ENCODE measurements at places on chromosomes 3 and 15. TPM values are rescaled to one million over a fixed set of nuclear protein-coding genes. Genes with fewer than 3 reads are reported as not detected.

Gene USF3
- 16.1 TPM for total RNA-seq

Gene CYP11A1
- total RNA-seq: 62.4 TPM

Gene PAK6
- total RNA-seq: not detected

Gene FGD5
- 112 TPM for total RNA-seq

Gene SHC4
- 7.2 TPM for total RNA-seq

Gene RASGRP1
- total RNA-seq: not detected

Gene PIGB
- 50.3 TPM for total RNA-seq

Gene ANKUB1
- not detected for total RNA-seq

GRCh38 chr3:22360970-22361369 lies 610.0 kb upstream of the ZNF385D start:
- no peaks in the 10 kb centered on the region for H3K4me1 ChIP-seq
- H3K4me3 ChIP-seq: no peak overlapping the region
- no peaks in the 10 kb centered on the region for H3K27me3 ChIP-seq
- no peak for DNase-seq

DNA sequence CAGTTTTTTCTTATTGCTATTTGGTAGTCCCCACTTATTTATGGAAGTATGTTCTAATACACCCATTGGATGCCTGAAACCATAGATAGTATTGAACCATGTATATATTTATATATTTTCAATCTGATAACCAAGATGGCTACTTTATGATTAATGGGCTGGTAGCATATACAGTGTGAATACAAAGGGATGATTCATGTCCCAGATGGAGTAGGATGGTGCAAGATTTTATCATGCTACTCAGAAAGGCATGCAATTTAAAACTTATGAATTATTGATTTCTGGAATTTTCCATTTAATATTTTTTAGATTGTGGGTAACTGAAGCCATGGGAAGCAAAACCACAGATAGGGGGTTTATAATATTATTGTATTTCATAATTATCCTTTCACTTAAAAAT lies 35.2 kb downstream of the AP4E1 start:
- no peak overlapping the region for H3K4me3 ChIP-seq
- no peak for DNase-seq
- H3K27me3 ChIP-seq: no peaks in the 10 kb centered on the region
- H3K4me1 ChIP-seq: no peaks in the 10 kb centered on the region
- H3K27ac ChIP-seq: no peak overlapping the region

- no peak overlapping the region for H3K27ac ChIP-seq
- no peaks in the 10 kb centered on the region for H3K36me3 ChIP-seq
- no peak overlapping the region for H3K4me3 ChIP-seq
- no peaks in the 10 kb centered on the region for H3K27me3 ChIP-seq
- no peak for DNase-seq
- H3K4me1 ChIP-seq: no peaks in the 10 kb centered on the region
Measured at GRCh38 chr3:46297658-46298423, 55.6 kb downstream of the CCR3 start.

DNA sequence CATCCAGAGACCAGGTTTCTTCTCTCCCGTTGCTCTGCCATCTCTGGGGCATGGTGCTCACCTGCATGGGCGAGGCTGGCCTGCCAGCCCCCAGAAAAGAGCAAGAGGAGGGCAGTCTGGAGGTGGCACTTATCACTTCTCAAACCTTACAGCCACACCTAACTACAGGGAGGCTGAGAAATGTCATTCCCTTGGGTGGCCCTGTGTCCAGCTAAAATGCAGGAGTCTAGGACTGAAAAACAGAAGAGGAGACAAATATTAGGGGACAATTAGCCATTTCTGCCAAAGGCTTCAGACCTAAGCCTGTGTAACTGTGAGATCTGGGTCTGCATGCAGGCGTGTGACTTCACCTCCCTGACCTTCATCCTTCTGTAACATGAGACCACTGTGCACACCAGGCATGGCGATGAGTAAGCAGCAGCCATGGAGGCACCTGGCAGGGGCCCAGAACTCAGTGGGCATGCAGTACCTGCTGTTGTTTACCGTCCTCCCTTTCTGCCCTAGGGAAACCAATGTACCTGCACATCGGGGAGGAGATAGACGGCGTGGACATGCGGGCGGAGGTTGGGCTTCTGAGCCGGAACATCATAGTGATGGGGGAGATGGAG lies 83.4 kb downstream of the MESD start:
- no peak for DNase-seq
- H3K27ac ChIP-seq: no peak overlapping the region
- H3K36me3 ChIP-seq: peaks cover 2% of the 10 kb centered on the region
- no peaks in the 10 kb centered on the region for H3K4me1 ChIP-seq

DNA sequence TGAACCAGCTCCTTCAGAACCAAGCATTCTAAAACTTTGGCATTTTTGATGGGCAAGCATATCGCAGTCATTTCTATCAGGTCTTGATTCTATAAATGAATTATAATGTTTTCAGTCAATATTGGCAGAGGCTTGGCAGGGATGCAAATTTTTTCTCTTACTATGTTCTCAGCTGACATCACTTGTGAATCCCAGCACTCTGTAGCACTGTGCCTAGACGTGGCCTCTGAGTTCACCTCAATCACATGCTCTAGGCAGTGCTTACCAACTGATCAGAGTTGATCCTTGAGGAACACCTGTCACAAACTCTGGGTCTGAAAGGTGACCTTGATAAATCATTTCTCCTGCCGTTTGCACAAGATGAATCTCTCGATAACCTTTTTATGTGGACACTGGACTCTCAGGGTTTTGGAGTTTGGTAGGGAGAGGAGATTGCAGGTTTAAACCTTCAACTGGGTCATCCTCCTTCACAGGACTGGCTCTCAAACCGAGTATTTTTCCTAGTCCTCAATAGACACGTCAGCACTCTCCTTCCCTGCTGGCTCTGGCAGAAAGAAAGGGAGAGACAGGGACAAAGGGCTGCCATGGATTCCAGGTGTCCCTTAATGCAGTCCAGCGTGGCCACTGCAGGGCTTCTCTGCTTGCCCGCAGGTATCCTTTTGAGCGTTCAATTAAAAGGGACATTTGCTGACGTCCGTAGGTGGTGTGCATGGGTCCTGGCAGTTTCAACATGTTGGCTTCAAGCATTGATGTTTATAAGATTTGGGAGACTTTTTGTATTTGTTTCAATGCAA lies 222.3 kb upstream of the CMC1 start:
- H3K27ac ChIP-seq: no peak overlapping the region
- H3K4me1 ChIP-seq: no peaks in the 10 kb centered on the region
- no peaks in the 10 kb centered on the region for H3K36me3 ChIP-seq
- no peak overlapping the region for H3K4me3 ChIP-seq
- H3K27me3 ChIP-seq: no peaks in the 10 kb centered on the region

- no peaks in the 10 kb centered on the region for H3K27me3 ChIP-seq
- H3K27ac ChIP-seq: no peak overlapping the region
- no peaks in the 10 kb centered on the region for H3K36me3 ChIP-seq
- no peaks in the 10 kb centered on the region for H3K4me1 ChIP-seq
- DNase-seq: no peak
Measured at GRCh38 chr15:55475842-55476241, 32.2 kb downstream of the DNAAF4 start.

- H3K4me3 ChIP-seq: no peak overlapping the region
- no peak overlapping the region for H3K27ac ChIP-seq
- H3K4me1 ChIP-seq: peaks cover 3% of the 10 kb centered on the region
- no peak for DNase-seq
- no peaks in the 10 kb centered on the region for H3K36me3 ChIP-seq
Measured at GRCh38 chr15:100968050-100968966, 49.2 kb downstream of the LRRK1 start.

- no peaks in the 10 kb centered on the region for H3K27me3 ChIP-seq
- DNase-seq: no peak
- H3K4me3 ChIP-seq: peak overlapping the region; percentile 66
- no peak overlapping the region for H3K27ac ChIP-seq
- no peaks in the 10 kb centered on the region for H3K36me3 ChIP-seq
Measured at GRCh38 chr15:56366211-56366610, 985 bp downstream of the TEX9 start.

GRCh38 chr3:71525391-71525790 lies 58.1 kb downstream of the FOXP1 start:
- no peak for DNase-seq
- no peaks in the 10 kb centered on the region for H3K27me3 ChIP-seq
- H3K4me3 ChIP-seq: no peak overlapping the region
- H3K4me1 ChIP-seq: no peaks in the 10 kb centered on the region
- no peaks in the 10 kb centered on the region for H3K36me3 ChIP-seq
- H3K27ac ChIP-seq: no peak overlapping the region

GRCh38 chr15:30882849-30883433 lies 20.8 kb upstream of the FAN1 start:
- no peaks in the 10 kb centered on the region for H3K4me1 ChIP-seq
- H3K4me3 ChIP-seq: no peak overlapping the region
- no peak overlapping the region for H3K27ac ChIP-seq
- no peaks in the 10 kb centered on the region for H3K27me3 ChIP-seq
- DNase-seq: no peak

- H3K27ac ChIP-seq: peak overlapping the region; percentile 98
- no peak for DNase-seq
- H3K4me3 ChIP-seq: peak overlapping the region; percentile 64
- H3K27me3 ChIP-seq: no peaks in the 10 kb centered on the region
Measured at GRCh38 chr3:195893516-195893915, 14.8 kb downstream of the TNK2 start.

DNA sequence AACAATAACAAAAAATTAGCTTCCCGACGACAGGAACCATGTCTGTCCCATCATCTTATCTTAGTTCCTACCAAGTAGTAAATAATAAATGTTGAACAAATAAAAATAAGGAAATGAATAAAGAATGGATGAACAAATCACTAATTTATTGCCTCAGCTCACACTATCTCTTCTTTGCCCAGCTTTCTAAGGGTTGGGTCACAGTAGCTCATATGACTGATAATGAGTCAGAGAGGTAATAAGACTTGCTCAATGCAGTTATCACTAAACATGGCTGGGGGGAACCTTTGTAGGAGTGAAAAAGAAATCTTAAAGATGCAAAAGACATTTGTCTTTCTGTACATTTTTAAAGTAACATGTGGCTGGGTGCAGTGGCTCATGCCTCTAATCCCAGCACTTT lies 182.2 kb downstream of the WDR76 start:
- no peaks in the 10 kb centered on the region for H3K36me3 ChIP-seq
- no peak overlapping the region for H3K27ac ChIP-seq
- no peak overlapping the region for H3K4me3 ChIP-seq
- H3K27me3 ChIP-seq: no peaks in the 10 kb centered on the region
- H3K4me1 ChIP-seq: no peaks in the 10 kb centered on the region

- no peaks in the 10 kb centered on the region for H3K27me3 ChIP-seq
- H3K36me3 ChIP-seq: no peaks in the 10 kb centered on the region
- peak; percentile 24 for DNase-seq
- H3K27ac ChIP-seq: no peak overlapping the region
- no peaks in the 10 kb centered on the region for H3K4me1 ChIP-seq
Measured at GRCh38 chr3:126867190-126867862, 115.6 kb upstream of the PLXNA1 start.

- no peak overlapping the region for H3K4me3 ChIP-seq
- H3K27ac ChIP-seq: no peak overlapping the region
- no peaks in the 10 kb centered on the region for H3K36me3 ChIP-seq
Measured at GRCh38 chr3:63624941-63625560, 27.4 kb upstream of the SNTN start.

- no peak overlapping the region for H3K4me3 ChIP-seq
- H3K27ac ChIP-seq: no peak overlapping the region
- no peaks in the 10 kb centered on the region for H3K27me3 ChIP-seq
Measured at GRCh38 chr3:12301031-12301430, 12.2 kb downstream of the PPARG start.
